NCI-H146 (cell line): ENCODE measurements at places on chromosomes 4 and X.

- DNase-seq = no peak
Observed at GRCh38 chrX:24954732-24955131, 61.0 kb downstream of the ARX start.

GRCh38 chrX:4909348-4909747 is 1195.9 kb upstream of the PRKX start:
- no peak for DNase-seq

DNA sequence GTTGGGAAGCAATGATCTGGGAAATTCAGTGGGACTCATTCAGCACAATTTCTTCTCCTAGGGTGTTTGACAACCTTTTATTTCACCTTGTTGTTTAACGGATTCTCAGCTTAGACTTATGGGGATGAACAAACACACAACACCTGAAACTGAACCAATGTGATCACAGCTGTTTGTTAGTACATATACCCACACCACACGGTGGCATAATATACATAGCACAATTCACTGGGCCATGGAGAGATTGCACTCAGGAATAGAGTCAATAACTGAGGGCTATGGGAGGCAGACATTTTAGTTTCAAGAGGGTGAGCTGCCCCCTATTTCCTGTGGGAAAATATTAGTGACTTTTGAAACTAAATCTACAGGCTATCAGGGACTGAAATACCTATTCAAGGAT is 148.0 kb downstream of the PARM1 start:
- DNase-seq = no peak

DNA sequence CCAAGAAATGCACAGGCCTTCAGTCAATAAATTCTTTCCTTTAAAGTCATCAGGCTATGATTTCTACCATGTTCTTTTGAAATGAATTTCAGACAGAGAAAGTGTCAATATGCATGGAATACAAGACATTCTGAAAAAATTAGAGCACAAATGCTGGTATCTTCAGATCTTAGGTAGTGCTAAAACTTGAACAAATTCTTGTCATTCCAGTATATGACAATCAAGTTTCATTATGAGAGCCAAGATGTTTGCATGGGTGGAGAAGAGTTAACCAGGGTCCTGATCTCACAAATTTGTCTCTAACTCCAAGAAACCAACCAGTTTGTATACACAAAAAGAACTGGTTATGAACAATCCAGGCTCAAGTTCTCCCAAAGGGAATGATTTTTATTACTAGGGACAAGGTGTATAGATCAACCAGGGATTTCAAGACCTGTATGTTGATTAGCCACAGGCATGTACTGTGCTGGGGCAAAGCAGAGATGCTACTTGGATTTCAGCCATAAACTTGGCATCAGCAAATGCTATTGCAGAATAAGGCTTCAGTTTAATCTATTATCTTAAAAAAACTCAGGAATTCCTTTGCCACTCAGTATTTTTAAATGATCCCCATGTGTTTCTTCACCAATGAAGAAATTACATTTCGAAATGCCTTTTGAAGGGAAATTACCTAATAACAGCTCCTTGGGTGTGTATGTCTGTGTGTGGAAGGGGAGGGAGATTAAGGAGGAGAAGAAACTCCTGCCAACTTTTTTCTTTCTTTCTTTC is 69.7 kb downstream of the FANCB start:
- DNase-seq = no peak

- DNase-seq = no peak
Observed at GRCh38 chr4:40193578-40193977, 3.3 kb upstream of the RHOH start.

- no peak for DNase-seq
Observed at GRCh38 chr4:109294006-109294405, 8.5 kb downstream of the COL25A1 start.

- no peak for DNase-seq
Observed at GRCh38 chrX:5774446-5774845, 454.2 kb downstream of the NLGN4X start.

GRCh38 chr4:133524369-133524768 is 375.3 kb downstream of the PCDH10 start:
- DNase-seq = no peak

DNA sequence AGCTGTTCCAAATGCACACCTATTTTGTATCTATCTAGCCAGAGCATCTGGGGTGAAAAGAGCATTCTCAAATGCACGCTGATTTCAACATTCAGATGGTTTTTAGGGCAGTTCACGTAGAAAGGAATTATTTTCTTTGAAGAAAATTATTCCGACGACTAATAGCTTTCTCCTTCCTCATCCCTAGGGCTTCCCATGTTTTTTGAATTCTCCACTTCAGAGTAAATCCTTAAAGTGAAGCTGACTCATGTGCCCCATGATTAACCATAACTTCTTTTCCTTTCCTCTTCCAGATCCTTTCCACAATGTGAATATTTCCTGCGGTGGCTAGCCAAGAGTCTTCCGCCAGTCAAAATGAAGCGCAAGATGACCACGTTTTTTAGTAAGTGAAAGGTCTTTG is 86.7 kb upstream of the PDHA1 start:
- no peak for DNase-seq

DNA sequence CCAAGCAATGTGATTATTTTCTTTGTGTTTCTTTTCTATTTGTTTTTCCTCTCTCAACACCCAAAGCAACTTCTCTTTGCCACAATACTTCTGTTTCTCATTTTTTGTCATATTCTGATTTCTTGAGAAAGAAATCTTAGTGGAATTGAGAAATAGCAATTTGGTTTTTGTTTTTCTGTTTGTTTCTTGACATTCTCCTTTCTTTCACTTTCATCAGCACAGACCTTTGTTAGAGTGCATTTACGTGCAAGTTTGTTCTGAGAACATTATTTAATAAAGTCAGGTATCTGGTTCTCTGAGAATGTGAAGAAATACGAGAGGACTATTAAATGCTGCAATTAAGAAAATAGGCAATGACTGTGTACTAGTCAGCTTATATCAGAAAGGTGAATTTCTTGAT is 608.1 kb upstream of the AADAT start:
- no peak for DNase-seq

GRCh38 chr4:1285790-1286553 is 3.7 kb upstream of the MAEA start:
- no peak for DNase-seq
